ENCODE measurements at places on chromosomes 7 and 10.

- DNase-seq: no peak
Measured at GRCh38 chr7:1768832-1769231, 98.8 kb downstream of the ELFN1 start.

GRCh38 chr7:63071920-63072319 lies 926.7 kb upstream of the ZNF722 start:
- DNase-seq: no peak

GRCh38 chr10:102264371-102264770 lies 19.0 kb downstream of the GBF1 start:
- no peak for DNase-seq

GRCh38 chr10:35498693-35499092 lies 106.4 kb upstream of the GJD4 start:
- no peak for DNase-seq

DNA sequence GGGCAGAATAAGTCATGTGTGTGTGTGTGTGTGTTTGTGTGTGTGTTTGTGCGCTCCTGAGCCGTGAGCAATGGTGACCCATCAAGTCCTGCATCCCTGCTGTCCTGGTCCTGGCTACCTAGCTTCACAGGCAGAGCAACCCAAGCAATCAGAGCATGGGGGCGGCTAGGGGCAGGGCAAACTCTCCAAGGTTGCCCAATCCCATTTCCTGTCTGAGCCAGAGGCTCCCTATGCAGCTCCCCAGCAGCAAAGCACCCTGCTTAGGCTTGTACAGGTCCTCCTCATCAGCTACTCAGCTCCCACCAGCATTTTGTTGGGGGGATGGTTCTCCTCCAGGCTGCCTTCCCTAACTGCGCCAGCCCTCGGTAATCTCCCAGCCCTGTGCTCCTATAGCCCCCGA lies 31.1 kb upstream of the CRHR2 start:
- no peak for DNase-seq

DNA sequence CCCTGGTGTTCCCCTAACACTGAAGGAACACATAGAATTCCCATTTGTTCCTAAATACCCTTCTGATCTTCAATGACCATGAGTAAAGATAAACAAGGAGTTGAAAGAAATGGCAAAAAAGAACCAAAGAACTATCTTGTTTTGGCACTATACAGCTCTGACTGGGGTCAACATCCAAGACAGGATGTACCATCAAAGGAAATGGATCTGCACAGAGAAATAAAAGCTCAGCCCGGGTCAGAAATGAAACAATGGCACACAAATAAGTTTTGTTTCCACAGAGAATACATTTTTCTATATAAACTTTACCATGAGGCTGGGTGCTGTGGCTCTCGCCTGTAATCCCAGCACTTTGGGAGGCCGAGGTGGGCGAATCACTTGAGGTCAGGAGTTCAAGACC lies 18.0 kb upstream of the USP54 start:
- DNase-seq: no peak

DNA sequence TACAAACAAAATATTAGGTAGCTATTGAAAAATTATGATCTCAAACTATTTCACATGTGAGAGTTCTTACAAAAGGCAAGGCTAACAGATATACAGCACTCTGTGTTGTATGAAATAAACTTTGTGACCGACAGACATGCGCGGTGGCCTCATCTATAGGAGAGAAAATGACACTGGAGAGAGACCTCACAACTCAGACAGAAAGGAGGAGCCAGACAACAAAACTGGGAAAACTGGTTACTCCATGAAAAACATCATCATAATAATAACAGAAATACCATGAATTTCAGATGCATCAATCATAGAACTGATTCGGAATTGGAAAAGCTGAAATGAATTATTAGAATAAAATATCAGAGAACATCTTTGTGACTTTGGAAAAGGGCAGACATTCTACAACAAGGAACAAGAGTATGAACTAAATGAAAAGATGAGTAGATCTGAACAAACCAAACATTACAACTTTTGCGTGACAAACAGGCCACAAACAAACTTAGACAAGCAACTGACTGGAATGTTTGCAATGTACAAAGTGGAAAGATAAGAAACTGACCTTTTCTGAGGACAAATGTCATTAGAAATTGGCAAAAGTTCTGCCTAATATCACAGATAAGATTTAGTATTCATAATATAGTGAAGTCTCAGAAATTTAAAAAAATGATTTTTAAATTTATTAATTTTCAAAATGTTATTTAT lies 69.3 kb downstream of the TNS3 start:
- no peak for DNase-seq

GRCh38 chr7:137590756-137591305 lies 247.3 kb upstream of the PTN start:
- DNase-seq: no peak

DNA sequence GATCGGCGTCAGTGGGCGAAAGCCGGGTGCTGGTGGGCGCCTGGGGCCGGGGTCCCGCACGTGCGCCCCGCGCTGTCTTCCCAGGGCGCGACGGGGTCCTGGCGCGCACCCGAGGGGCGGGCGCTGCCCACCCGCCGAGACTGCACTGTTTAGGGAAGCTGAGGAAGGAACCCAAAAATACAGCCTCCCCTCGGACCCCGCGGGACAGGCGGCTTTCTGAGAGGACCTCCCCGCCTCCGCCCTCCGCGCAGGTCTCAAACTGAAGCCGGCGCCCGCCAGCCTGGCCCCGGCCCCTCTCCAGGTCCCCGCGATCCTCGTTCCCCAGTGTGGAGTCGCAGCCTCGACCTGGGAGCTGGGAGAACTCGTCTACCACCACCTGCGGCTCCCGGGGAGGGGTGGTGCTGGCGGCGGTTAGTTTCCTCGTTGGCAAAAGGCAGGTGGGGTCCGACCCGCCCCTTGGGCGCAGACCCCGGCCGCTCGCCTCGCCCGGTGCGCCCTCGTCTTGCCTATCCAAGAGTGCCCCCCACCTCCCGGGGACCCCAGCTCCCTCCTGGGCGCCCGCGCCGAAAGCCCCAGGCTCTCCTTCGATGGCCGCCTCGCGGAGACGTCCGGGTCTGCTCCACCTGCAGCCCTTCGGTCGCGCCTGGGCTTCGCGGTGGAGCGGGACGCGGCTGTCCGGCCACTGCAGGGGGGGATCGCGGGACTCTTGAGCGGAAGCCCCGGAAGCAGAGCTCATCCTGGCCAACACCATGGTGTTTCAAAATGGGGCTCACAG lies 1.1 kb downstream of the EGFR start:
- no peak for DNase-seq

DNA sequence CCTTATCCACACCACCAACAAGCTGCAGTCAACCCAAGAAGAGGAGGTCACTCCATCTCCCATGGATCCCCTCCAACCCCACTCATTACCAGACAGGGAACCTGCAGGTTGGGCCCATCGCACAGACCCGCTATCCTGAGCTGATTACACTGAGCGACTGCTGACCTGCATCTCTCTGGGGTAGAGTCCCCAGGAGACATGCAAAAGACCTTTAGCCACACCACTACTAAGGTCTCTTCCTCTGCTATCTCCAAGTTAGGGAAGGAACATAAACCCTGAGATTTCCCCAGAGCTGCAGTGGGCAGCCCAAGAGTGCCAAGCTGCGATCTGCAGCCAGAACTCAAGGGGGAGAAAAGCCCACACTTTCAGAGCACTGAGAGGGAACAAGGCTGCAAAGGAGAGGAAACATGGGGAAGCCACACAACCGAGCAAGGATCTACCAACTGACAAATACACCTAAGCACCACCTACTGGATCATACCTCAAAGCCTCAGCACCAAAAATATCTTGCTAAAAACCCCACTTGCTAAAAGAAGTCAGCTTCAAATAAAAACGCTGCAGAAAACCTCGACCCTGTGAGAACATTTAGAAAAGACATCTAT lies 298.2 kb downstream of the SORCS1 start:
- DNase-seq: no peak

- DNase-seq: no peak
Measured at GRCh38 chr7:16668049-16668858, 22.3 kb downstream of the BZW2 start.

GRCh38 chr7:15306296-15306695 lies 255.5 kb downstream of the AGMO start:
- no peak for DNase-seq

DNA sequence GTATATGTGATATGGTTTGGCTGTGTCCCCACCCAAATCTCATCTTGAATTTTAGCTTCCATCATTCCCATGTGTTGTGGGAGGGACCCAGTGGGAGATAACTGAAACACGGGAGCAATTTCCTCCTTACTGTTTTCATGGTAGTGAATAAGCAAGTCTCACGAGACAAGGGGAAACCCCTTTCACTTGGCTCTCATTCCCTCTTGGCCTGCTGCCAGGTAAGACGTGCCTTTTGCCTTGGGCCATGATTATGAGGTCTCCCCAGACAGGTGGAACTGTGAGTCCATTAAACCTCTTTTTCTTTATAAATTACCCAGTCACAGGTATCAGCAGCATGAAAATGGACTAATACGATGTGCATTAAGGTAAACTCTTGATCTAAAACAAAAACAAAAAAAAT lies 357.1 kb upstream of the AOAH start:
- no peak for DNase-seq

GRCh38 chr10:92452313-92452712 lies 121.6 kb downstream of the IDE start:
- no peak for DNase-seq

DNA sequence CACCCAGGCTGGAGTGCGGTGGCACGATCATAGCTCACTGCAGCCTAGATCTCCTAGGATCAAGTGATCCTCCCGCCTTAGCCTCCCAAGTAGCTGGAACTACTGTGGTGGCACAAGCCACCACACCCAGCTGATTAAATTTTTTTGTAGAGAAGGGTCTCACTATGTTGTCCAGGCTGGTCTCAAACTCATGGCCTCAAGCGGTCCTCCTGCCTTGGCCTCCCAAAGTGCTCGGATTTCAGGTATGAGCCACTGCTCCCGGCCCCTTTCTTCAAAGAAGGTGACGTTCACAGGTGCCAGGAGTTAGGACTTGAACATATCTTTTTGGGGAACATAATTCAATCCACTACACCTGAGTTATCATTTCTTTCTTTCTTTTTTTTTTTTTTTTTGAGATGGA lies 2.9 kb upstream of the TTYH3 start:
- no peak for DNase-seq

GRCh38 chr7:147438216-147438615 lies 1152.3 kb upstream of the C7orf33 start:
- DNase-seq: no peak

DNA sequence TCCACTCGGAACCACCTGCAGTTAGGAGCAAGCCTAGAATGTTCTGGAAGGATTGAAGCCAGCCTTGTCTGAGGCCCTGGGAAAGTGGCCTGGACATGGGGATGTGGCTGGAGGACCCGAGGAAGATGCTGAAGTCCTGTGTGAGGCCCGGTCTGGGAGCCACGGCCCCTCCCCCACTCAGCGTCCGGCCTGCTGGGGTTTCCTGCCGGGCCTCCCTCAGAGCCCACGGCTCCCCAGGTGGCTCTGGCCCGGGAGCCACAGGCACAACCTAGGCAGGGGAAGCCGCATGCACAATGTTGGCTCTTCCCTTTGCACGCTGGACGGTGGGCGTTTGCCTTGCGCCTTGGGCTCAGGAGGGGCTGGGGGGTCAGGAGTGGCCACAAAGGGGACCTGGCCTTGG lies 39.0 kb downstream of the UNCX start:
- DNase-seq: no peak

DNA sequence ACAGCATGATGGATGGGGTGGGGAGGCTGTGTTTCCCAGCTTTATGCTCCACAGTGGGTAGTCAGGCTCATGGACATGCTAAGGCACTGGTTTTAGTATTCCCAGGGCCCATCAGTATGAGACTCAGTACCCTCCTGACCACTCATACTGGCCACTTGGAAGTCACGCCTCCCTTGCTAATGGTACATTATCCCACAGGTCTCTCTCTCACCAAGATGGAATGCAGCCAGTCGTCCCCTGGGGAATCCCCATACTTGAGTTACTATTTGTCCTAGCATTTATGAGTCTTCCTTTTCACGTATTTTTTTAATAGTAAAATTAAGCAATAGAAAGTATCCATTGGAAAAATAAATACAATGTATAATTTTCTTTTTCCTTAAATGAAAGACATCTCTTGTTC lies 80.6 kb upstream of the TBX20 start:
- DNase-seq: no peak

GRCh38 chr7:63041786-63042185 lies 956.9 kb upstream of the ZNF722 start:
- no peak for DNase-seq

DNA sequence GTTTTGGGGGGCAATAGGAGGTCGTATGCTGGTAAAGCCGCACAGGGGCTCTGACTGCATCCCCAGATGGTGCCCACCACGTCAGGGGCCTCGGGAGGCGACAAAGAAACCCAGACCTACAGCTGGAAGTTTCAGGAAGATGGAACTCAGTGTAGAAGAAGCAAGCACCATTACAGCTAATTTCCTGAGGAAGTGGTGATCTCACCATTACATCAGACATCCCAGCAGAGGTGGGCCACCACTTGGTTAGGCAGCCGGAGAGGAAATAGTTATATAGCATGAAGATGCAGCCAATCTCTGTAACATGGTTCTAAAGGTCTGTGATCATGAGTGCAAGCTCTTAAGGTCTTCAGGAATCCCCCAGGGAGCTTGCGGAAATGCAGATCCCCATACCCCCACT lies 127.3 kb upstream of the PCBD1 start:
- DNase-seq: no peak

DNA sequence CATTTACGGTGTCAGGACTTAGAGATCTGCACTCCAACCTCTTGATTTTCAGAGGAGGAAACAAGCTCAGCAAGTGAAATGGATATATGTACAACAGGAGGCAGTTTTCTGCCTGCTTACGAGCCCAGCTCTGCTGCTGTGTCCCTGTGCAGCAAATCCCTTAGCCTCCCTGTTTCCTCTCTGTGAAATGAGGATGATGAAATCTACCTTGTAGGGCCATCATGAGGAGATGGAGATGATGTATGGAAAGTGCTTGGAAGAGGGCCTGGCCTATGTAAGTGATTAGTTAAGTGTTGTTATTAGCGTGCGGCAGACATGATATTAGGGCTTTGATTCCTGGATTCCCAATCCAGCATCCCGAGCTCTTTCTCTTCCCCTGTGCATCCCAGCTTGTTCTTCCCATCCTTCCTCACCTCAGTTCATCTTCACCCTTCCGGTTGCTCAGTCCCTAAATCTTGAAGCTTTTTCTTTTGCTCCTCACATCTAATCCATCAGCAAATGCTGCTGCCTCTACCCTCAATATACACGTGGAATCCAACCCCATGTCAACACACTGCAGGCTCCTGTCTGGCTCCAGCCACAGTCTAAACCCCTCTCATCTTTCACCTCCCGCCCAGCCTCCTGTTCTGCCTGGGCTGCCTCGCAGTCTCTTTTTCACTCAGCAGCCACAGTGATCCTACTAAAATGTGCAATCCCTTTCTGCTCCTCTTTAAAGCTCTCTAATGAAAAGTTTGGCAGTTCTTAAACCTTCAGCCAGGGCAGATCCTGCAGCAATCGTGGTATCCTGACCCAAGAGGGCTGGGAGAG lies 113.8 kb downstream of the MARCHF5 start:
- DNase-seq: no peak

GRCh38 chr10:43874984-43875383 lies 226.3 kb upstream of the ZNF32 start:
- DNase-seq: no peak

DNA sequence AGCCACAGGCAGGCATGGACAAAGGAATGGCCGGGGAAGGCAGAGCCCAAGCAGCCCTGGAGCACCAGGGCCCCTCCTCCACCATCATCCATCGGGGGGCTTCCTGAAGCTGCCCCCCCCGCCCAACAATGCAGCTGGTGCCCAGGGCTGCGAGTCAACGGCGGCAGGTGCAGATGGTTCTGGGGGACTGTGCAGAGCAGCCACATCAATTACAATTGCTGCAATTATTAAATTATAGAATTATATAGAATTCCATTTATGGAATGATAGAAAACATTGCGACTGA lies 28.3 kb downstream of the EBF3 start:
- no peak for DNase-seq

- no peak for DNase-seq
Measured at GRCh38 chr7:17333221-17333620, 34.8 kb downstream of the AHR start.
